IPS DF 6.9 (cell line): ENCODE measurements at places on chromosomes 6 and 20.

- DNase-seq: no peak
These were observed 423.5 kb upstream of the SLC35B3 start for GRCh38 chr6:8858854-8859331.

GRCh38 chr20:23868321-23868720 is 11.2 kb downstream of the CST5 start:
- DNase-seq: no peak

- DNase-seq: no peak
These were observed 9.0 kb upstream of the CCN6 start for GRCh38 chr6:112044856-112045255.

DNA sequence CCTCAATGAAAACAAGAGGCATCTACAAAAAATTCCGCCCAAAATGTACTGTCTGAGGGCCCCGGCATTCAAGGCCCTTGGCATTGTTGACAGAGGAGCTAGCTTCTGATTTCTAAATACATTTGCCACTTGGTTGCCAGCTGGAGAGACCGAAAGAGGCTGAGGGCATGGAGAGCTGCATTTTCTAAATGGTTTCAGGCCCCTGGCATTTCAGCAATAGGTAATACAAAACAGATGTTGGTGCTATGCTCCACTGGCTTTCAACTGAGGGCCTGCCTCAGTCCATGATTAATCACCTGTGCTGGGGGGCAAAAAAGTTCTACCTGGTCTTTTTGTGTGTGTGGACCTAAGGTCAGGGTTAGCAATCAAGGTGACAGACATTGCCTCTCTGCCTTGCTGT is 79.5 kb upstream of the ISM1 start:
- DNase-seq: no peak

- DNase-seq: no peak
These were observed 85.3 kb upstream of the FYN start for GRCh38 chr6:111958534-111958933.

GRCh38 chr6:163745536-163746400 is 331.2 kb downstream of the QKI start:
- DNase-seq: no peak

GRCh38 chr6:101393829-101394251 is 332 bp downstream of the GRIK2 start:
- DNase-seq: no peak

DNA sequence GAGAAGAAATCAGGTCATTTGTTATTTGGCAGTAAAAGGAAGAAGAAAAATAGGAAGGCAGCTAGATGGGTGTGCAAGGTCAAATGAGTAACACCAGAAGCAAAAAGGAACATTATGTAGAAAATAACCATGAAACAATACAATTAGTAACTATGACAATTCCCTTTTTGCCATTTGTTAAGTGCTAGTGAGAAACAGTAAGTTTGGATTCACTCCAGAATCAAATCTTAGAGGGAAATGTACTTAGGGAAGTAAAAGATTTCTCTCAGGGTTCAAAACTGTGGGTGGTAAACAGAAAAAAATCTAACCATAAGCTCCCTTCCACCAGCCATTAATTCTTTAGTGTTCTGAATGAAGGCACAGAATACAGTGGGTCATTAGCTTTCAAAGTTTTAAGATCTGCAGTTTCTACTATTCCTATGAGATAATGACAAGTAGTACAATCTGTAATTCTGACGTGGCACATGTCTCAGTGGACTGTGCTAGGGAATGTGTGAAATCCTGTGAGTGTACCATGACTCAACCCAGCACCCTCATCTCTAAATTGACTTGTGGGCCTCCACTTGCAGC is 17.1 kb downstream of the REPS1 start:
- DNase-seq: no peak

GRCh38 chr20:46931699-46932098 is 37.1 kb downstream of the EYA2 start:
- DNase-seq: no peak

DNA sequence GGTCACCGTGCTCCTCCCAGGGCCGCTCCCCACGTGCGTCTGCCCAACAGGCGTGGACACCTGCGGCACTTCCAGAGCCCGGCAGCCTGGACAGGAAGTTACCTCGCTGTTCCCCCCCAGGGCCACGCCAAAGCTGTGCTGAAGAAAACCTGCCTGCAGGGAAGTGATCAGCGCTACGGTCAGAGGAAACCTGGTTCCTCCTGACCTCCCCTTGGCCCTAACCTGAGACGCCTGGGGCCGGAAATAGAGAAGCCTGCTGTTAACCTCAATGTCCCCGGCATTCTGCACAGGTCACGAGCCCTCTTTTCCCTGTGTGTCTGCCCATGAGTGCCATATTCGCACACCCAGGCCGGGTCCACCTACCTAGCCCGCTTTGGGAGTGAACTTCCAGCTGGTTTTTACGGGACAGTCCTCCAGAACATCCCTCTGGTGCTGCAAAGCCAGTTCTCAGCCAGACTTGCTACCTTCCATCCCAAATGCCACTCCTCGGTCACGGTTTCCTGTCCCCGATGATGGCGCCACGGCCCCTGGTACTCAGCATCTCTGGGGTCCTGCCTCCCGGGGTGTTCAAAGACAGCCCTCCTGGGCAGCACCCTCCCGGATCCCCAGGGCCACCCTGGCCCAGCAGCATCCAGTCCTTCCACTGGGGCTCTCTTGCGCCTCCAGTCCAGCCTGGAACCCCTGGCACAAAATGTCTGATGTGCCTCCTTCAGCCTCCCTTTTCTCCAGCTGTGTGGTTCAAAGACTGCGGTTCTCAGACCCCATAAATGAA is 12.0 kb upstream of the IRF4 start:
- no peak for DNase-seq

DNA sequence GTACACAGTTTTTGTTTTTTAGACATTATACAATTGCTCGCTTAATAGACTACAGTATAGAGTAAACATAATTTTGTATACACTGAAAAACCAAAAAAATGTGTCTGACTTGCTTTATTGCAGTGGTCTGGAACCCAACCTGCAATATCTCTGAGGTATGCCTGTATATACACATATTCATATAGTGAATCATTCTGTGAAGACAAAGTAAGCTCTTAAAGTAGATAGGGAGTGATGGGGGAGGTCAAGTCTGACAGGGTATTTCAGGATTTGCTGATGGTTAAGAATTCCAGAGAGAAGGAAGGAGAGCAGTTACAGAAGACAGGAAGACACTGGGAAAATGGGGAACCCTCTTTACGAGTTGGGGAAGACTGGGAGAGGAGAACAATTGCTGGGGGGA is 417.9 kb downstream of the CD109 start:
- DNase-seq: no peak

DNA sequence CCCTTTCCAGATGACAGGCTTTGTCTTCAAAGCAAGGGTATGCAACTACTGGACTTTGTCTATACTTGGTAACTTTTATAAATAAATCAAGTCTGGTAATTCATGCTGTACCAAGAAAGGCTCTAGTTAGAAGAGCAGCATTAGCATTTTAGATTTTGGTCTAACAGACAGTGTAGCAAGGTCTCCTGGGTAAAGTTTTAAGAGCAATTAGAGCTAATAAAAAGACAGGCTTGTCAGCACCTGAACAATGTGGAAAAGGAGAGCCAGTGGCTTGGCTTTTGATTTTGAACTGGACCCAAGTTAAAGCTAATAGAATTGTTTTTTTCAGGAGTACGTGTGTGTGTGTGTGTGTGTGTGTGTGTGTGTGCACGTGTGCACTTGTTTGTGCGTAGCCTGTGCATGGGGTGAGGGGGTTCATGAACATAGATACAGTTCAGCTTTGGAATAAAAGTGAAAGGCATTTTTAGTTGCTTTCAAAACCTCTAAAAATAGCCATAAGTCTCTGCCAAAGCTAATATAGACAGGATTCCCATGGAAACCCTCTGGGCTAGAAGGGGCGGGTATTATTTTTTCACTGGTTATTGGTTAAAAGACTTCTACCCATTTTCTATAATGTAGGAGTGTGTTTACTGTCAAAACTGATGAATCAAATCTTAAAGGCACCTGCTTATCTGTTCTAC is 138.4 kb downstream of the KCNQ5 start:
- no peak for DNase-seq
